ENCODE measurements at places on chromosomes 1 and 21.

GRCh38 chr1:29500041-29500440 lies 263.7 kb downstream of the PTPRU start:
- DNase-seq = no peak

GRCh38 chr1:1132956-1133750 lies 17.3 kb upstream of the C1orf159 start:
- DNase-seq = no peak

GRCh38 chr1:14625996-14626395 lies 27.5 kb downstream of the KAZN start:
- no peak for DNase-seq

- no peak for DNase-seq
Measured at GRCh38 chr1:240395336-240395735, 216.6 kb downstream of the GREM2 start.

- no peak for DNase-seq
Measured at GRCh38 chr1:174075245-174075692, 53.1 kb upstream of the RC3H1 start.

Measured in stimulated activated CD8-positive, alpha-beta memory T cell treated with anti-CD3 and anti-CD28 coated beads, Interleukin-2, amount 100 ng/mL, for 1 hour (primary cell).